A549 treated with dexamethasone at 1 μM for 4 hours (cell line): ENCODE measurements at places on chromosomes 5 and 9. TPM values are rescaled to one million over a fixed set of nuclear protein-coding genes. Genes with fewer than 3 reads are reported as not detected.

The IFNB1 gene
- 0.10 TPM in 1 of 5 replicates, not detected in the others for total RNA-seq

The ANKRD34B gene
- total RNA-seq, result 0.05 to 0.14 TPM (median 0.09 TPM) in 5 replicates

The STX17 gene
- total RNA-seq, result 7.4 to 11.3 TPM (median 10.4 TPM) in 5 replicates

The TIFAB gene
- not detected in 5 replicates for total RNA-seq

The PCDHB16 gene
- total RNA-seq, result 0.05 to 0.15 TPM (median 0.09 TPM) in 5 replicates
